ENCODE measurements at places on chromosomes 2 and 18.

DNA sequence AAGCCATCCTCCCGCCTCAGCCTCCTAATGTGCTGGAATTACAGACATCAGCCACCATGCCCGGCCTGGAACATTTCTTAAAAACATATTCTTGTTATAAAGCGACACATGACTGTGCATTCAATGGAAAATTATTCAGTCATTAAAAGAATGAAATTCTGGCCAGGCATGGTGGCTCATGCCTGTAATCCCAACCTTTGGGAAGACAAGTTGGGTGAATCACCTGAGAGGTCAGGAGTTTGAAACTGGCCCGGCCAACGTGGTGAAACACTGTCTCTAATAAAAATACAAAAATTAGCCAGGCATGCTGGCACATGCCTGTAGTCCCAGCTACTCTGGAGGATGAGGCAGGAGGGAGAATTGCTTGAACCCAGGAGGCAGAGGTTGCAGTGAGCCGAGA is 21.6 kb upstream of the RPRD1A start:
- DNase-seq: no peak

- no peak for DNase-seq
Measured at GRCh38 chr2:119292226-119292625, 68.6 kb downstream of the STEAP3 start.

DNA sequence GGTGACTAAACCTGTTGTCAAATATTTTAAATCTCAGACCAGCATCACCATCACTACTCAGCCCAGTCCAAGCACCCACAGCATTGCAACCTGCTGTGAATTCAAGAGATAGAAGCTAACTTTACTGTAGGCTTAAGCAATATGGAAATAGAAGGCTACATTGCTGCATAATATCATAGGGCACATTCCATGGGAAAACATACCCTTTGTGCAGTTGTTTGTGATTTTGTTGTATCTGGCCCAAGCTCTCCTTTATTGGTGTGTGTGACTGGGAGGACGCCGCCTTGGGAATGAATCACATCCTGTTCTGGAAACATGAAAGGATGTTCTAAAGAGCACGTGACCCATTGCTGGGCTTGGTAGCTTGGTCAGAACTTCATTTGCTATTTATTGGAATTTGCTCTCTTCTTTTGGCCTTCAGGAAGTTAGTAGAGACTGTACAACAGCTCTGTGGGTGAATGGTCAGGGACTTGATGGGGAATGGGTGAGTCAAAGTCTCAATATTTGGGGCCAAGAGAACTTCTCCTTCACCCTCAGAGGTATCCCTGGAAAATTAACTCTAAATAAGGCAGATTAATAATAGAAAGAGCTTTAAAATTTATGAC is 106.8 kb upstream of the SERPINE2 start:
- no peak for DNase-seq

GRCh38 chr2:224155896-224156295 is 116.8 kb upstream of the SERPINE2 start:
- DNase-seq: no peak

DNA sequence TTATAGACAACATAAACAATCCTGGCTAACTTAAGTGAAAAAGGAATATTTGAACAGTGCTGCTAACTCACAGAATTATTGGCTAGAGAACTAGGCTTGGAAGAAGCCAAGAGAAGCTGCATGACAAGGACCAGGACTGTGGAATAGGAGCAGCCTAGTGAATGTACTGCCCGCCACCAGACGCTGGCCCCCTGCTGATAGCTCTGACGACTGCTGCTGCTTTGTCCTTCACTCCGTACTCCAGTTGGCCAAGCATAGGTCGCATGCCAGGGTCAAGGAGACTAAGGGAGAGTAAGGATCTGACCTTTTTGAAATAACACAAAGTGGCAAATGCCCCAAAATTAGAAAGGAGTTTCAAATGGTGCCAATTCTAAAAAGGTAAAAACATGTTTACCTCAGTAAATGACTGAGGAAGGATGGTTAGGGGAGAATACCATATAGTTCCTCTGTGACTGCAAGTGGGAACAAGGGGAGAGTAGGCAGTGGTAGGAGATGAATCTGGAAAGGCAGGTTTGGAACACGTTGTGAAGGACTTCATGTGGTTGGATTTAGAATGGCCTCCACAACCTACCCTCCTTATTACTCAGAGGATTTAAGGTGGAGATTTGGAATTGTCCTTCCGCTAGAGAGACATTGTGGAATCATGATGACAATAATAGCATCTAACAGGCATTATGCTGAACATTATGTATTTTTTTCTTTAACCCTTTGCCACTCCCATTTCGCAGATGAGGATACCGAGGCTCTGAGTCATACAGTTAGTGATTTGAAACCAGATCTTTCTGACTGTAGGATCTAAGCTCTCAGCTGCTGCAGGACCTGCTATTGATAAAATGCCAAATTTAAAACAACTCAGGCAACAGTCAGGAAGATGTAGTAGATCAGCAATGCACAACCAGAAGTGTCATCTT is 19.5 kb downstream of the STRADB start:
- DNase-seq: no peak

- no peak for DNase-seq
Measured at GRCh38 chr2:122528958-122529705, 773.7 kb downstream of the TSN start.

DNA sequence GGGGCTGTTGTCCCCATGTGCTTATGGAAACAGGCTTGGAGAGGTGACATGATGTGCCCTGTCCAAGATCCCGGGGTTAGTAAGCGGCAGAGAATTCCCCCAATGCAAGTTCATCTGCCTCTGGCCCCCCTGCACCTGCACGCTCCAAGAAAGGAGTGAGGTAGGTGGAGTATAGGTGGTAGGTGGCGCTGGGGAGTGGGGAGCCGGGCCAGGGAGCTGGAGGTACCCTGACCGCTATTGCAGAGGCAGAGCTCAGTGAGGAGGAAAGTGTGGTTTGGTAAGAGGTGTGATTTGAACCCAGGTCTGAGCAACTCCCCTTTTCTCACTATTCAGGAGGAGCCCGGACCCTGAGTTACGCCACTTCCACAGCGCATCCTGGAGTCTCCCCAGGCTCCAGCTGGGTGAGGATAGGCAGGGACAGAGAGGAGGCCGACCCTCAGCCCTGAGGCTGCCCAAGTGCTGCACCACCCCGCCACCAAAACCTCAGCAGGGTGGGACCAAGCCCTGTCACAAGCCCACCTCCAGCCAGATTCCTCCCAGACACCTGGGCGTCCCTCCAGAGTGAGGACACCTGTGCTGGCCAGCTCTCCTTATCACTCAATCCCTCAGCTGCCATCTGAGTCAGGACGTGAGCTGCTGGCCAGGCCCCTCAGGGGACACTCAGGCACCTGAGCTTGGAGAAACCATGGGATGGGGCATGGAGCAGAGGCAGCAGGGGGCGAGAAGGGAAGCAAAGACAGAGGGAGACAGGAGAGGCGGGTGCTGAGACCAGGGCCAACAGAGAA is 5.6 kb downstream of the HAAO start:
- DNase-seq: no peak

- no peak for DNase-seq
Measured at GRCh38 chr2:51032751-51033330, 909 bp upstream of the NRXN1 start.

DNA sequence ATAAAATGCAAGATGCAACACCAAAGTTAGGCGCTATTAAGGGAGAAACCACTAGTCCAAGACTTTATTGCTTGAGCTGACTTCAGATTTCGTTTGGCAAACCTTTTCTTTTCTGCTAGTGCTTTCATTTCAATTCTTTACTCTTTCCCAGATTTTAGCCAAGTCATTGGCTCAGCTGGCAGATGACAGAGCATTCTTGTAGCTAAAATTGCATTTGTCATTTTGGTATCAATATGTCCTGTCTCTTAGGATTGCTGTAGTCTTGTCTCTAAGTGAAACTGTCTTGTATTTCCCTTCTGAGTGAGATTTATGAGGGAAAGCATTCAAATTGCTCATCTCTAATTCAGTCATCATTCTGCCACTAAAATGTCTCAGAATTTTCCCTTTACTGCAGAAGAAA is 335.1 kb downstream of the METTL4 start:
- DNase-seq: no peak

DNA sequence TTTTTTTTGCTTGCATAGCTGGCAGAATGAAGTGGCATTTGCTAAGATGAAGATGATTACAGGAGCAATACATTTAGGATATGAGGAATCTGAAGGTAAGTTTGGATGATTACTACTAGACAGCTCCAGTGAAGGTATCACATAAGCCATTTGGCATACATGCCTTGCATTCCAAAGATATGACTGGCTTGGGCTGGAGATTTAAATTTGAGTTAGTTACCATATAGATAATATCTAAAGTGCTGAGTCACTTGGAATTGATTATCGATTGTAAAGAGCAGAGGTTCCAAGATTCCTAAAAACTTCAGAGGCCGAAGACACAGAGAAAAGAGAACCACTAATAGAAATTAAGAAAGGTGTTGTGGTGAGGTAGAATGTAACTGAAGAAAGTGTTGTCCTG is 1026.4 kb downstream of the DSC3 start:
- no peak for DNase-seq

- no peak for DNase-seq
Measured at GRCh38 chr2:54054271-54054670, 61.1 kb upstream of the ACYP2 start.

- no peak for DNase-seq
Measured at GRCh38 chr18:57951117-57951796, 92.8 kb upstream of the NEDD4L start.

GRCh38 chr18:77054288-77054605 is 78.3 kb downstream of the MBP start:
- no peak for DNase-seq

GRCh38 chr2:199509403-199509802 is 51.7 kb upstream of the SATB2 start:
- DNase-seq: no peak

DNA sequence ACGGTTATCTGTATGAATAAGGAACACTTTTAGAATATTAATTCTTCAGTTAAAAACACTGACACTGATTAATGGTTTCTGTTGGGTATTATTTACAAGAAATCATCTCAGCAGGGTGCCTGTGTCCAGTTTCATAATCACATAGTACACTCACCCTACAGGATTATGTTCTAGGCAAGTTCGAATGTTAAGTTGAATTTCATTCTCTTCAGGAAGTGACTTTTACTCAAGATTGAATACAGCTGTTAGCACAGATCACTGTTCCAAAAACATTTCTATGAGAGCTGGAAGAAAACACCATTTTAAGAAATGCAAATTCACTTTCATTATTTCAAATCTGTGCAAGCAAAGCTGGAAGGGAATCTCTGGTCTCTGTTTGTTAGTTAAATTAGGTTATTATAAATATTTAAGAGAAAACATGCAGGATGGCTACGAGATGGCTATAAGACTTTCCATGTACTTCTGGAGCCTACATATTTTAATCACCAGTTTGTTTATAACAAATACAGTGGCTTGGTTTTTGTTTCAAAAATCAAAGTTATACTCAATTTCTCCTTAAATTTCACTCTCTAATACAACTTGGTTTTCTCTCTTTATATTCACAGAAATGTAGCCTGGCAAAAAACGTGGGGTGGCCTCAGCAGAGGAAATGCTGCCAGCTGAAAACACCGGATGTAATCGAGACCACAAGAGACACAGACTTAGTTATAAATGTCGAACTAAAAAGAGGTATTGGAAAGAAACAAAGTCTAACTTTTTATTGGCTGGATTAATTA is 65.8 kb downstream of the RBMS1 start:
- no peak for DNase-seq

DNA sequence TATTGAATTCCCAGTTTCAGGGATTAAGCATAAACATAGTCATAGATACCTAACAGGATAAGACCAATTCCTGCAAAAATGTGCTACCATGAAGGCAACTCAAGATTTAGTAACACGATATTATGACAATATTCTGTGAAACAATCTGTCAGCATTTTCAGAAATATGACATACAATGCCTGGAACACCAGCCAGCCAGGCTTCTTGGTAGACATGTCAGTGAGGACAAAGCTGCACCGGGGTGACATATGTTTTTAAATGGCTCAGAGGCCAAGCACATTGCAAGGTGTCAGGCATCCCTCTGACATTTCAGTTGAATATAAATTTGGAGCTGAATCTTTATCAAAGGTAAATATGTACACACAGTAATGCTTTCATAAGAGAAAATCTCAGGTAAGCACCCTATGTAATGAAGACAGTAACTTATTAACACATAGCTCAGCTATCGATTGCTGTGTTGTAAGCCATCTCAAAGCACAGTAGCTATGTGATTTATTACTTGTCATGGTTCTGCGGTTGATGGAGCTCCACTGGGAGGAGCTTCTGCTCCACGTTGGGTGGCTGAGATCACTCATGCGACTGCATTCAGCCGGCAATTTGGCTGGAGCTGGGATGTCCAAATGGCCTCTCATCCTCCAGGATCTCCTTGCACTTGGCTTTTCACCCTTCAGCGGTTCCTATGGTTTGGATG is 31.9 kb upstream of the EML6 start:
- no peak for DNase-seq

DNA sequence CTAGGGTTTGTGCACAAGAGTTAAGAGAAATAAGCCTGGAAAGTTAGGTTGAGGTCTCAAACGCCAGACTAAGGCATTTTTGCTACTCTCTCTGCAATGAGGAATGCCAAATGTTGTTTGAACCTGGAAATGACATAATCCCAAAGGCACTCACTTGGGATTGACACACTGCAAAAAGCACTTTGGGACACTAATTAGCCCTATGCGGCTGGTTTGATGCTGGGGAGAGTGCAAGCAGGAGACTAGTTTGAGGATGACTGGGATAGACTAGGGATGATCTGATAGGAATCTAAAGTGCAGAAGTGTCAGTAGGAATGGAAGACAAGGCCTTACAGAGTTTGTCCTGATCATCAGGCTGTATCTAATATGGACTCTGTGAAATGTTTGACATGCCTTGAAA is 469.0 kb downstream of the SLC4A3 start:
- DNase-seq: no peak

GRCh38 chr2:25371253-25372241 is 29.8 kb upstream of the DNMT3A start:
- DNase-seq: no peak

- DNase-seq: no peak
Measured at GRCh38 chr2:176592216-176592615, 323.0 kb downstream of the MTX2 start.

- peak; percentile 16 for DNase-seq
Measured at GRCh38 chr2:181466661-181467576, 9.7 kb downstream of the ITGA4 start.

- no peak for DNase-seq
Measured at GRCh38 chr18:211582-211981, 53.2 kb downstream of the USP14 start.

GRCh38 chr2:56179931-56180330 is 3.9 kb upstream of the CCDC85A start:
- no peak for DNase-seq

GRCh38 chr2:175889701-175890302 is 112.3 kb downstream of the LNPK start:
- DNase-seq: peak; percentile 18

- DNase-seq: no peak
Measured at GRCh38 chr2:10303694-10304378, 1.1 kb downstream of the HPCAL1 start.
